ENCODE measurements at places on chromosomes 5 and 9.
A peak's percentile ranks its signal among the peaks of the same experiment; 100 is the strongest.

DNA sequence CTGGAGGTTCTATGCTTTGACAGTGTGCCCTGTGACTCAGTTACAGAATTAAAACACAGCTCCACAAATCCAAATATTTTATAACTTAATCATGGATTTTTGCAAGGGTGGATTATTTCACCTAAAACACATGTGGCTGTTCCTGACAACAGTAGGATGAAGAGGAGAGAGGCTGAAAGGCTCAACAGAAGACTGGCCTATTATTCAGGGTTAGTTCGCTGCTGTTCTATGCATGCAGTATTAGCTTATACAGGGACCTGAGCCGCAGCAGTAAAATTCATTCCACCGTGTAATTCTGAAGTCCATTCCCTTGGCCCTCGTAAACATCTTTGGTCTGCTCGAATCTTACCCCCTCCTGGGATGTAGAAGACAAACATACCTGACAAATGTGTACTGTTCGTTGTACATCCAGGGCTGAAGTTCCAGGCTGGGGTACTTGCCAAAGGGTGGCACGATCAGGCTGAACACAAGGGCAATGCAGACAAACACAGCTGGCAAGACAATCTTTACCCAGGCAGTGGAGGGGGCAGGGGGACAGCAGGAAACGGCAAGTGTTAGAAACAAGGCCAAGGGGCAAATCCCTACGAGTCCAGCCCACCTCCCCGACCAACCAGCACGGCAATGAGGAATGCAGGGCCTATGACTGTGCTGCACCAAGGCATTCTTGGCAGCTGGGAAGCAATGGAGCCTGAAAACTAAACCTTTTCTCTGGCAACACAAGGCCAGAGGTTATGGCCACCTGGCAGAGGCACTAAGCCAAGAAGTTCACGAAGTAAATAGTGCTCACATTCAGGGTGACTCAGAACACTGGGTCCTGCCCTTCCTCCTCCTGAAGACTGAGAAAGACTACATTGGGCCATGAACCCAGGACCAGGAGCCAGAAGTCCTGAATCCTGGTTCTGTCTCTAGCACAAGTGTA is 46.8 kb downstream of the NIPSNAP3B start:
- DNase-seq, result no peak

DNA sequence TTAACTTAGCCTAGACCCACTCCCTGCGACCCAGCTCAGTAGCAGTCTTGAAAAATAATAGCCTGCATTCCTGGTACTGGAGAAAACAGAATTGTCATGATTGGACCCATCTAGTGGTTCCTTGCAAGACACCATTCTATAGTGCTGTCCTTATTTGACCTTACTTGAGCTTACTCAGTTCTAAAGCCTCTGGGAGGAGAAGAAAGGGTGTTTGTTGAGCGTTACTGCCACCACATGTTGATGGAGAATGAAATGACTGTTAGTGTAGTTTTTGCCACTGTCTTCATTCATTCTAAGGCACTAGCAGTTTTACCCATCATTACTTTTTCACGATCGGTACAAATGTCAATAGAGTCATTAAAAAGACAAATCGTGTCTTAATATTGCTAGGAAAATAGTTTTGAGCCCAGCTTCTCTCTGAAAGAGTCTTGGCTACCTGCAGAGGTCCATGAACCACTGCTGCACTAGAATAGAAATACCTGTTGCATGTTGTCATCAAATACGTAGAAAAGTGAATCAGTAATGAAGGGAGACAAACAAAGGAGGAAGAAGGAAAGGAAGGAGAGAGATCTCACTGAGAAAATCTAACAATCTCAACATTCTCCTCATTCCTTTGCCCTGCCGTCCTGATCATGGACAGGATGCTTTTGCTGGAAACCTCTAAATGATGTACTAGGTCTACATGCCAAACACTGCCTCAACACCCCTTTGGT is 96.0 kb downstream of the LIX1 start:
- DNase-seq, result no peak

- DNase-seq, result no peak
Observed at GRCh38 chr5:33195431-33196165, 245.2 kb upstream of the TARS1 start.

DNA sequence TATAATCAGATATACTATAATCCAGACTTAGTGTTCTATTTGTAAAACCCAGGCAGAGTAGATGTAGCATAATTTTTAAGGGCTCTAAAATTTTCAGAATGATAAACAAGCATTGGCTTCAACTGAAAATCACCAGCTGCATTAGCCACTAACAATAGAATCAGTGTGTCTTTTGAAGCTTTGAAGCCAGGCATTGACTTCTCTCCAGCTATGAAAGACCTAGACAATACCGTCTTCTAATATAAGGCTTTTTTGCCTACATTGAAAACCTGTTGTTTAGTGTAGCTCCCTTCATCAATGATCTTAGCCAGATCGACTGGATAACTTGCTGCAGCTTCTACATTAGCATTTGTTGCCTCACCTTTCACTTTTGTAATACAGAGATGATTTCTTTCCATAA is 1877.3 kb upstream of the ACO1 start:
- no peak for DNase-seq

DNA sequence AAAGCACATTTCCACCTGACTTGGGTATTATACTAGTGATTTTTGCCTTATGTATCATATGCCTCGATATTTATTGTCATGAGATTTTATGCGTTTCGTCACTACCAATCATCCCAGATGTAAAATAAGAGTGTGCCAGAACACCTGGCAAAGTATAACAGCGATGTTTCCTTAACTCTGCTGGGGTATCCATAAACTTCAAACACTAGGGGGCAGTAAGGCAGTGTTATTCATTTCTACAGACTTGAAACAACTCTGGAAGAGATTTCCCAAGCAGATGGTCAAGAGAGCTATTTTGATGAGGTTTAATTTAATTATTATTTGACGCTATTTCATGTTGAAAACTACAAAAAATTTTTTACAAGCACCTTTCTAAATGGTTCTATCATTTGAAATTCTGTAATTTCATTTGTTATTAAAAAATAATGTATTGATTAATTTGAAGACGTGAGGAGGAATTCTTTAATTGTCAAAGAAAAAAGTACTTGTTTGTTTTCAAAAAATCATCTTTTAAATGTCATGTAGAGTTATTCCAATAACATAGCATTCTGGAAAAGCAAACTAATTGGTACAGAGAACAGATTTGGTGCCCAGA is 388.5 kb upstream of the CTNND2 start:
- DNase-seq, result no peak

GRCh38 chr5:175226506-175226905 is 217.5 kb downstream of the DRD1 start:
- no peak for DNase-seq

GRCh38 chr9:110255463-110256379 is 586 bp downstream of the TXN start:
- peak; percentile 2 for DNase-seq

DNA sequence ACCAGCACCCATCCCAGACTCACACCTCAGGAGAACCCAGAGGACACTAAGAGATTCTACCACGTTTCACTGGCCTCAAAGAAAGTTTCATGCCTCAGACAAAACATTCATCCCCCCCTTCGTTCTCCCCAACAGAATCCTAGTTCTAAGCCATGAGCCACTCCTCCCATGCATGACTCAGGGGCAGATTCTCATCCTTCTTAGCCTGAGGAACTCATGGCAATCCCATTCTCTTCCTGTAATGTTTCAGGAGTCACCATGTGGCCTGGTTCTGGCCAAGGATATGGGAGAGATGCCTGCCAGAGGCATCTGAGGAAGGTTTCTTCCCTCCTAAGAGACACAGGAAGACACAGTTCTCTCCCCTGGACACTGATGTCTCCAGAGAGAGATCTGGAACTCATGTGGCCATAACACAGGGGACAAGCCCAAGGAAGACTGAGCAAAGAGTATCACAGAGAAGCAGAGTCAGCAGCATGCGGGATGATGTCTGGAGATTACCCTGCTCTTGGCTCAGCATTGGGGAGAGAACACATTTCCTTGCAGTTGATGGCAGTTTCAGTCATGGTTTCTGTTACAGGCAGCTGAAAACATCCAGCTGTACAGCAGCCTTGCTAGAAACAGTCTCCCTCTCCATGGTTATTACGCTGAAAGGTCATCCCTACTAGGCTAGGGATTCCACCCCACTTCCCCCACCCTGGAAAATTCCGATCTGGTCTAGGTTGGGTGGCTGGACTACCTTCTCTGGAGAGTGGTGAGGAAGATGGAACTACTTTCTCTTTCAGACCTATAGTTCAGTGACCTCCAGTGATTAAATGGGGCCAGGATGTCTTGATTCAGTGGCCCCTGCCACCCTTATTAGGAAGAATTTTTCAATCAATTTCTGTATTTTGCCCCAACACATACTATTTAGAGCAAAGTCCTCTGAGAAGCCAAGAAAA is 115.4 kb downstream of the ZNF608 start:
- no peak for DNase-seq

GRCh38 chr9:78358329-78359051 is 61.6 kb downstream of the PSAT1 start:
- DNase-seq, result no peak

- DNase-seq, result no peak
Observed at GRCh38 chr9:5459289-5459829, 9.0 kb downstream of the CD274 start.

GRCh38 chr9:134918646-134919045 is 934 bp upstream of the FCN1 start:
- no peak for DNase-seq

DNA sequence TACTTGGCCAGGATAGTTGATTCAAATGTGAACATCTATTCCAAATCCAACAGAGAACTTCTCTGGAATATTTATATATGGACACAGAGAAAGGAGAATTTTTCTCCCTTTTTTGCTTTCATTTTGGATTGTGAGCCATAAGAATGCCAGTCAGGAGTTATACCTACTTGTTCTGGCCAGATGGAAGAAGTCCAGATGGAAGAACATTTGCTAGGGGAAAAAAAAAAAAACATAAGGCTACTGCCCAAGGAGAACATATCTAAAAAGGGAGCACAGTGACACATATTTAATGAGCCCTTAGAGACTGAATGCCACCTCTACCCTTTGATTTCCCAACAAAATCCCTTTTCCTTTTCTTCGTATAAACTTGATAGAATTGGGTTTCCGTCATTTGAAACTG is 61.7 kb upstream of the PPP2R2B start:
- DNase-seq, result no peak

DNA sequence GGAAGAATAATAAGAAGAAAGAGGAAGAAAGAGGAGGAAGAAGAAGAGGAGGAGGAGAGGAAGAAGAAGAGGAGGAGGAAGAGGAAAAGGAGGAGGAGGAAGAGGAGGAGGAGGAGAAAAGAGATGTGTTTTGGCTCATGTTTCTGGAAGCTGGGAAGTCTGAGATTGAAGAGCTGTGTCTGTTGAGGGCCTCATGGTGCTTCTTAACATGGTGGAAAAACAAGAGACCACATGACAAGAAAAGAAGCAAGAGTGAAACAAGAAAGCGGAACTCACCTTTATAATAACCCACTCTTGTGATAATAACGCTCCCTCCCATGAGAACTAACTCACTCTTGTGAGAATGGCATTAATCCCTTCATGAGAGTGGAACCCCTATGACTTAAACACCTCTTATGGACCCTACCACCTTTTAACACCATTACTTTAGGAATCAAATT is 36.1 kb upstream of the RANBP6 start:
- DNase-seq, result no peak

GRCh38 chr5:124546643-124547042 is 199.8 kb downstream of the ZNF608 start:
- no peak for DNase-seq

DNA sequence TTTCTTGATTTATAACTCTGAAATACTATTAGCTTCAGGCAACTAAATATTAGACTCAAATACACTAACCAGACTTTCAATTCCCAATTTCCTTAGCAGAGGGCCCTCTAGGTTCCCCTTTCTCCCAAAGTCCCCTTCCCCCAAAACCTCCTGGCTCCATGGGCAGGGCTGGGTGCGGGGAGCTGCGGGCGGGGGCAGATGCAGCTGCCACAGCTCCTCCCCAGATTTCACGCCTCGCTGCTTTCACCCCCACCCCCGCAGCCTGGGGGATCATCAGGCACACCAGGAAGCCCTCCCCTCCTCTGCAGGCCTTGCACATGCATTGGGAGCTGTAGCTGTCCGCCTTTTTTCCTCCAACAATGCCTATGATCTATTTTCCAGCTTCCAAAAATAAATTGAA is 82.8 kb upstream of the SPATA31C2 start:
- no peak for DNase-seq

GRCh38 chr5:79346420-79346824 is 110.5 kb downstream of the JMY start:
- DNase-seq, result no peak

DNA sequence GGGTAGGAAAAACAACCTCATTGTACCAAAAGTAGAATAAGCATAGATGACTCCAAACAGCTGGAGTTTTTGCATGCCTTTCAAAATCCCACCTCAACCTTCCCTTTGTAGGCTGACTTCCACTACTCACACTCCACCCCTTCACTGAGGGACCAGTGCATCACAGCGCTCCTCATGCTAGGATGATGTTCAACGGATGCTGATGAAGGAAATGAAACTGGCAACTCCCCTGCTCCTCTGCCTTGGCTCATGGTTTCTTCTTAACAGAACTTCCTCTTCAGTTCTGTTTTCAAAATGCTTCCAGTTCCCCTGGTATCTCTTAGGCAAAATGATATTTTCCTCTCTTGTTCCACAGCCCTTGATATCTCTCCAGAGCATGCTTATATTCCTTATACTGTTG is 29.0 kb downstream of the LIFR start:
- DNase-seq, result no peak

DNA sequence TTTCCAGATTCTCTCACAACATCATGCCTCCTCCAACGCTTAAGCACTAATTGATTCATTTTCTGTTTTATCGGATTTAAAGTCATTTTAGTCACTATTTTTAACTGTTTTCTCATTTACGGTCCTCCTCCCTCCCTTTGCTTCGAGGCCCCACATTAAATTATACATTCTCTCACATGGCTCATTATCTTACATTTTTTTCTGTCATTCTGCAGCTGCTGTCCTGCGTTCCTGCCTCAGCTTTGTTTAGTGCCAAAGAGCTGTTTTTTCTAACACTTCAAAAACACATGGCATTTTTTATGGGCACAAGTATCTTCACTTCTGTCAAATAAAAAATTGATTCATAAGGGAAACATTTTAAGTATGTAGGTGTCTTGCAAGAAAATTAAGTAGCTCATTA is 130.1 kb upstream of the FST start:
- no peak for DNase-seq

DNA sequence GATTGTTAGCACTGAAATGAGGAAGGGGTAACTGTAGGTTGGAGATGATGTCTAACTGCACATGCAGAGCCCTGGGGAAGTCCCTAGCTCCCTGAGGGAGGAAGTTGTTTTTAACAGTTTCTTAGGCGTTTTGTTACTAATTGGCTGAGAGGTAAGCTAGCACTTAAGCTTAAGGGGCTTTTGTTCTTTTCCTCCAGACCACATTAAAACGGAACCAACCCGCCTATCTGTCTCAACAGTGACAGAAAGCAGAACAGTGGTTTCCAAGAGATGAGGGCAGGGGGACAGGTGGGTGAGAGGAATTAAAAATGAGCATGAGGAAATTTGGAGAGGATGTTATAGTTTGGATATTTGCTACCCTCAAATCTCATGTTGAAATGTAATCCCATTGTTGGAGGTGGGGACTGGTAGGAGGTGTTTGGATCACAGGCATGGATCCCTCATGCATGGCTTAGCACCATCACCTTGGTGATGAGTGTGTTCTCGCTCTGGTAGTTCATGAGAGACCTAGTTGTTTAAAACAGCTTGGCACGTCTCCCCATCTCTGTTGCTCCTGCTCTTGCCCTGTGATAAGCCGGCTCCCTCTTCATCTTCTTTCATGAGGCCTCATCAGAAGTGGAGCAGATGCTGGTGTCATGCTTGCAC is 38.9 kb downstream of the LYRM7 start:
- no peak for DNase-seq

Measured in stimulated activated CD4-positive, alpha-beta T cell treated with anti-CD3 and anti-CD28 coated beads, TNF-alpha, amount 100 ng/mL, for 1 hour (primary cell).